ENCODE measurements at places on chromosomes 12 and 14.

GRCh38 chr12:100381379-100381778 lies 24.5 kb downstream of the SLC17A8 start:
- no peak for DNase-seq

DNA sequence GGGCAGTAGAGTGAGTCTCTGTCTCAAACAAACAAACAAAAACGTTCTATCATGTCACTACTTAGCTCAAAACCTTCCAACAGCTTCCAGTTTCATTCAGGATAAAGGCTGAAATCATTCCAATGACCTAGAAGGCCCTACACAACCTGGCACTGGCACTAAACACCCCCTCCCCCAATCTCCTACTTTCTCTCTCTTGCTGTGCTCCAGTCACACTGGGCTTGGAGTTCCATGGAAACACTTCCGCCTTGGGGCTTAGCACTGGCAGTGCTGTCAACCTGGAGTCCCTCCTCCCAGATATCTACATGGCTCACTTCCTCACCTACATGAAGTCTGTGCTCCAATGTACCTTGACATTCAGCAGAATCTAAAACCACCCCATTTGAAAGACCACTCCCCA lies 65.0 kb upstream of the SINHCAF start:
- no peak for DNase-seq

DNA sequence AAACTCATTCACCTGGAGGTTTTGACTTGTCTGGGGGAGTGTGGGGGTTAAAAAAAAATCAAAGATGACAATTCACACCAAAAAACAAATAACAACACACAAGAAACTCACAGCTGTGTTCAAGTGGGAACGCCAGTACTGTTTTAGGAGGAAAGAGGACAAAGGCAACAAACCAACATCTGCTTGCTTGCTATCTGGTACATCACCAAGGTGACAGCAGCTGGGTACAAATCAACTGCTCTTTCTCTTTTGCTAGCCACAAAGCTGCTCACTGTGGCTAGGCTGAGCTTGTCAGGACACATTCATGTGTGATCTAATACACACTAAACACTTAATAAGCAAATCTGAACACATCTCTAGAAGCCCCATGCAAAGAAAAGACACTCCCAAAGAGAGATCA lies 128.0 kb upstream of the RAP1B start:
- no peak for DNase-seq

- DNase-seq: no peak
Measured at GRCh38 chr12:91810531-91811451, 334.9 kb downstream of the BTG1 start.

DNA sequence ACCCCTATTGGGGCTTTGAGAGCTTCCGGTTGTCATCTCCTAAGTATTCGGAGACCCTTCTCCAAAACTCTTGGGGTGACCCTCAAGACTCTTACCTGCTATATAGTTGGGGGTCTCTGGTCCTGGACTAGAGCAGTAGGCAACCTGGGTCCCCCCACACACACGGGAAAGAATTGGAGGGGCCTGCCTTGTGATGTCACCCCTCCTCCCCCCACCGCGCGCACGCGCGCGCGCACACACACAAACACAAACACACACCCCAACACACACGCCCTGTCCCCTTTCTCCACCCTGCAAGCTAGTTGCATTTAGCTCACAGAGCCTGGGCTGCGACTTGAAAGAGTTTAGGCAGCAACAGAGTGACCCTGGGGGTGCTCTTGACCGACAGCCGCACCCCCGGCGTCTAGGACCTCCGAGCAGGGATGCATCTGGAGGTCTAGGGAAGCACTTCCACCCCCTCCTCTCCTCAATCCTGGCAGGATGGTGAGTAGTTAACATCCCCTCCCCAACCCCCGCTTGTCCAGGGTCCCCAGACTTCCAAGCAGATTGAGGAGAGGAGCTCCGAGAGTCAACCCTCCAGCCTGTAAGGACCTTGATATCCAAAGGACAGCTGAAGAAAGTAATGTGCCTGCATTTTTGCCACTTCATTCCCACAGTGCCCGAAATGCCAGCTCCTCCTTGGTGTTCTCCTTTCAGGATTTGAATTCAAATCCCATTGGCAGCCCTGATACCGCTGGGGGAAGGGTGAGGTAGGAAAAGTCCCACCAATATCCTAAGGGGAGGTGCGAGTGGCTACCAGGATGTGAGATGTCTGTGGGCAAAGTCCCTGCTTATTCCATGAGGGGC lies 1.4 kb upstream of the DNAJC14 start:
- DNase-seq: no peak

DNA sequence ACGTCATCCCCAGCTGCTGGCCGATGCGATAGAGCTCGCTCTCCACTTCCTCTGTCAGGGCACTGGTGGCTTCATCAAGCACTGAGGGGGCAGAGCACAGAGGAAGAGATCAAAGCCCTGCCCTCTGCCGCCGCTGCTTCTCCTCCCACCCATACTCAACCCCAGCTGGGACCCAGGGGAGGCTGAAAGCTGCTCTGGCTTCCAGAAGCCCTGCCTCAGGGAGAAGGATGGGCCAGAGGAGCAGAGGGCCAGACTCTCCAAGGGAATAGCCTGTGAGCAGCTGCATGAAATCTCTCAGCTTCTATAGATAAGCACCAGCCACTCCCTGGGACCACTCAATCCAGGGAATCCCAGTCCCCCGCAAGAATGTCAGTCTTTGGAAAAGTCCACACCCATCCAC lies 16.0 kb downstream of the ABCD4 start:
- no peak for DNase-seq

GRCh38 chr12:10268037-10268436 lies 39.6 kb upstream of the KLRD1 start:
- DNase-seq: no peak
